ENCODE measurements at places on chromosomes 13 and 19.

DNA sequence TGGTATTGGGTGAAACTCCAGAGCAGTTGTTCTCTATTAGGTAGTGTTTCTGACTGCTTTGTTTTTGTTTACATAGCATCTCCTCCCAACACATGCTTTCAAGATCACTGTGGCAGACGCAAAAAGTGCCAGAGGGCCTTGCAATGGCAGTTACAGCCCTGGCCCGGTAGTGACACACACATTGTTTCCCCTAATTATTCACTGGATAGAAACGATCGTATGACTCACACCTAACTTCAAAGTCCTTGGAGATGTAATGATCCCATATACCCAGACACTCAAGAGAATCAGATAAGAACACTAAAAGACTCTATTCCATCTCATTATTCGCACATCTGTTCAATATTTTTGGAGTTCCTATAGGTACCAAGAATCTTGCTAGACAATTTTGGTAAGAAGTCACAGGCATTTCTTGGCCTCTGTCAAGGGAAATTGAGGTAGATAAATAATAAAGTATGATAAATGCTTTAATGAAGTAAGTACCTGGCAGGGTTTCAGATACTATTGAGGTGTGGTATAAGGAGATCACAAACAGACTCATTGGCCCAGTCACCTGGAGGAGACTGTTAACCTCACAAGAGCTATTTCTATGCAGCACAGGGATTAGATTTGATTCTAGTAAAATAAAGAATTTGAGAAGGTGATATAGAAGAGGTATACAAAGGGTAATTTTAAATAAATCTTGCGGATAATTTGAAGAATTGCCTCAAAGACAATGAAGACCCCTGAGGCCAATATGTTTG is 485.3 kb downstream of the SLITRK6 start:
- no peak for DNase-seq

DNA sequence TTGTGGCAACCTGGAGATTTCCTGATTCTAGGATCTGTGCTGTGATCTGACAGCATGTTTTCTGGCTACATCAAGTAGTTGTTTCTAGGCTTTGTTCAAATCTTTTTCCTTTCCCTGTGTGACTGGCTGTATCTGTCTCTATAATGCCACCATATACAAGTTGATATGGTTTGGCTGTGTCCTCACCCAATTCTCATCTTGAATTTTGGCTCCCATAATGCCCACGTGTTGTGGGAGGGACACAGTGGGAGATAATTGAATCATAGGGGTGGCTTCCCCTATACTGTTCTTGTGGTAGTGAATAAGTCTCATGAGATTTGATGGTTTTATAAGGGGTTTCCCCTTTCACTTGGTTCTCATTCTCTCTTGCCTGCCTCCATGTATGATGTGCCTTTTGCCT is 24.6 kb upstream of the CLDN10 start:
- DNase-seq: no peak

DNA sequence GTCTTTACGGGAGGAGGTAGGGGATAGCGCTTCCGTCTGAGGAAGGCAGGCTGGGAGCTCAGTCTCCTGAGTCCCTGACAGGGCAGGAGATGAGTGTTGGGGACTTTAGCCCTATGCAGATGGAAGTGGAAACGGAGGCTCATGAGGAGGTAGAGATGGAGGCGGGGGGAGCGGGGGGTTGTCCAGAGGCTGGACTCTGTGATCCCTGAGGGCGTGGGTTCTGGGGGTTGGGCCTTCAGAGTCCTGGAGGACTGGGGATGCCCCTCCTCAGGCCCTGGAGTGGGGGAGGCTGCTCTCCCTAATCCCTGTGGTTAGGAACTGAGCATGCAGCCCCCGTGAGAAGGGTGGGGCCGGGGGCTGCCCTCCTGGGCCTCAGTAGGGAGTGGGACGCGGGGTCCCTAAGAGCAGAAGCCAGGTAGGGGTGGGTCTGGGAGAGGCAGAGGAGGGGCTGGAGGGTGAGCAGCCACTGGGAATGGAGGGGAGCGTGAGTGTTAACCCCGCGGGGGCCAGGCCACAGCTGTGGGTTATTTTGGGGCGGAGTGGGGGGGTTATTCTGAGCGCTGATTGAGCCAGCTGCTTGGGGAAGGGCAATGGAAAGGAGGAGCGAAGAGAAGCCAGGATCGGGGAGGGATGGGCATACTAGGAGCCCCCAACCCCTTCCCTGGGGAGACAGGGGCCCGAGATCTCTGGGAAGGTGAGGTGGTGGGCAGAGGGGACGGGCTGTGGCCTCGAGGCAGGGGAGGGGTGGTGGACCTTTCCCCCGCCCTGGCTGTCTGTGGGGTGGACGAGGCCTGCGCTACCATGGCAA is 2.8 kb downstream of the GRIN2D start:
- no peak for DNase-seq

DNA sequence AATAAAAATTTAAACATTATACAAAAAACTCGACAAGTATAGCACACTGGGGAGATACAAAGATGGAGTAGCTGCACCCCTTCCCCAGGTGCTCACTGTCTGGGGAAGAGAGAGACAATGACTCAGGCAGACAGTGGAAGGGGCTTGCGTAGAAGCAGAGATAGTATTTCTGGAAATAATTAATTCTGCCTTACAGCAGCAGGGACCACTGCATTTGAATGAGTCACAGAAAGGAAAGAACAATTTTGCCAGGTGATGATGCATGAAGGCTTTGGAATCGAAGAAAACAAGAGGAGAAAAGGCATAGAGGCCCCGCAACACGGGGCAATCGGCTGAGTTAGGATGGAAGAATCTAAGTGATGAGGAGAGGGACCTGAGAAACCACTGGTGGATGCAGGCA is 447.4 kb downstream of the EFNB2 start:
- DNase-seq: no peak

DNA sequence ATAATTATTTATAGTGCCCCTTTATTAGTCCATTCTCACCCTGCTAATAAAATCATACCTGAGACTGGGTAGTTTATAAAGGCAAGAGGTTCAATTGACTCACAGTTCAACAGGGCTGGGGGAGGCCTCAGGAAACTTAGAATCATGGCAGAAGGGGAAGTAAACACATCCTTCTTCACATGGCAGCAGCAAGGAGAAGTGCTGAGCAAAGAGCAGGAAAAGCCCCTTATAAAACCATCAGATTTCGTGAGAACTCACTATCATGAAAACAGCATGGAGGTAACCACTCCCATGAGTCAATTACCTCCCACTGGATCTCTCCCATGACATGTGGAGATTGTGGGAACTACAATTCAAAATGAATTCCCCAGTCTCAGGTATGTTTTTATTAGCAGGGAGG is 89.9 kb upstream of the STARD13 start:
- no peak for DNase-seq
